Hematopoietic multipotent progenitor cell treated with erythropoietin and hydrocortisone succinate and interleukin-3 and kit ligand, for 4 days (in vitro differentiated cells): ENCODE measurements at places on chromosomes 12 and 14.

DNA sequence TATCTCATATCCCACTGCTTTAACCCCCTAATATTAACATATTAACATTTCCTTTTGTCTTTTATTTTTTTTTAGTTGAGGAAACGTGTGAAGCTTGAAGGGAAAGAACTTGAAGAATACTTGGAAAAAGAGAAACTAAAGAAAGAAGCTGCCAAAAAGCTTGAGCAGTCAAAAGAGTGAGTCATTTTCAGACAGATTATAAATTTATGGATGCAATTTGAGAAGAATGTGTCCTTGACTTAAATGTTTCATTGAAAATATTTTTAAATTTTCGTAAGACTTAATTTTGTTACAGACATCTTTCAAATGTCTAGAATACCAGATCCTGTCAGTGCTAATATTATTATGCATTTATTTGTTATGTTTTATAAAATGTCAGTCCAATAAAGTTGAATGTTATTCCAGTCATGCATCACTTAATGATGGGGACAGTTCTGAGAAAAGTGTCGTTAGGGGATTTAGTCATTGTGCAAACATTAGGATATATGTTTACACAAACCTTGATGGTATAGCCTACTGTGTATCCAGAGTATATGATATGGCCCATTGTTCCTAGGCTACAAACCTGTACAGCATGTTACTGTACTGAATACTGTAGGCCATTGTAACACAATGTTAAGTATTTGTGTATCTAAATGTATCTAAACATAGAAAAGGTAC, 32.6 kb downstream of the CPSF2 start:
- DNase-seq = no peak

GRCh38 chr14:20428010-20428365, 8.0 kb downstream of the KLHL33 start:
- DNase-seq = peak; percentile 13

DNA sequence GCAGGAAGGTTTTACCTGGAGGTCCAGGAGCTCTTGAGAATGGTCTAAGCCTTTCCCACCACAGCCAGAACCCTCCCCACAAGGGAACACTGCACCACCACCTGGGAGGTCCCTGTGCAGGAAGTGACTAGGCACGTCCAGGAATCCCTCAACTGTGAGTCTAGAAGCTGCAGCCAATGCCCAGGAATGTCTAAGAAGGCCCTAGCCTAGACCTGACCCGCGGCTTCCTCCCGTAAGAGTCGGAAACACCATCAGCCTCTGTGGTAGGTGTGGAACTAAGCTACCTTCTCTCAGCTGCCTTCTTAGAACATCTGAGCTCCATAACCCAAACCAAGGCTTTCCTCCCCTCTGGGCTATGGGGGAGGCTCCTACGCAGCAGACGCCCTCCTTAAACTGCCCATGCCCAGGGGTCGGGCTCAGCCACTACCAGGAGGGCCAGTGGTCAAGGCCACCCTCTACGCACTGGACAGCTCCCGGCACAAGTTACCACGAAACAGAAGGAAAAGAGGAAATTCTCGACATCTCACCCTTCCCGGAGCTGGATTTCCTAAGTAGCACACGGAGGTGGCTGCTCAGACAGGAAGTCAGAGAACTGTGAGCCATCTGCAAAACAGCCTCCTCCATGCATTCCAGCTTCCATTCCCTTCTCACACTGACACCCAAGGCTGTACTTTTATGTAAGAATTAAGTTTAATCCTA, 25.5 kb downstream of the ZFYVE21 start:
- DNase-seq = no peak

DNA sequence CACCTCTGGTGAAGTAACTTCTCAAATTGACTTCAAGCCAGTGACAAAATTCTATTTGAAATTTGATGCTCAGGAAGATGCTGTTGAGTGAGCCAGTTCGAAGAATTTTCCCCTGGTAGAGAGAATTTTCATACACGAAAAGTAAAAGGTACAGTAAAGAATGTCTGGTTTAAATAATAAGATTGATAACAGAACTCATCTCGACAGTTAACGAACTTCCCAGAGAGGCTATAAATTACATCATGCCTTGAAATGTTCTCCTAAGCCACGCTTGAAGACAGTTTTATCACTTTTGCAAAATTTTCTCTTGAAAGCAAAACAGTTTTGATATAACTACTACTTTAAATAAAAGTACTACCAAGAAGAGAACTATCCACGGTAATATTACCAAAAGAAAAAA, 14.4 kb upstream of the OR11G2 start:
- DNase-seq = no peak

DNA sequence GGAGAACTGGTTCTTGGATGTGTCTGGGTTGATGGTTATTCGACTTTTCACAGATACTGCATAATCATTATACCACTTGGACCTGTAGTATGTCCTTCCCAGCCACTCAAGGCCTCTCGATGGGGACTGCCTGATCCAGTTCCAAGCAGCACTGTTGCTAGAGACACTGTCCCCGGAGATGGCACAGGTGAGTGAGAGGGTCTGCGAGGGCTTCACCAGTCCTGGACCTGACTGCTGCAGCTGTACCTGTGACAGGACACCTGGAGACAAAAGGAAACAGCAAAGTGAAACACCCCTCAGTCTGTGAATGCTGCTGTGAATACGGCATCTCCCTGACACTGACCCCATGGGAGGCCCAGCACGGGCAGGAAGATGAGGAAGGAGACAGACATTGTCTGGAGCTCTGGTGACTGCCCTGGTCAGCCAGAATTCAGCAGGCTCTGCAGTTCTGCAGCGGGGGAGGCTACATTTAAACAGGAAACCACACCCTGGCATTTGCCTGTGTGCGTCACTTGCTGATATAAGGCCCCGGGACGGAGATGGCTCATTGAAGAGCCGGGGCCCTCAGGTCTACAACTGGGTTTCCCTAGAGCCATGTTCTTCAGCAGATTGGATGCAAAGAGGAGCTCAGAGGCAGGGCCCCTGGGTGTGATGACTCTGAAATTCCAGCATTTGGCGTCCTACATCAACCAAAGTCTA, 413.6 kb downstream of the TMEM121 start:
- DNase-seq = peak; percentile 90

DNA sequence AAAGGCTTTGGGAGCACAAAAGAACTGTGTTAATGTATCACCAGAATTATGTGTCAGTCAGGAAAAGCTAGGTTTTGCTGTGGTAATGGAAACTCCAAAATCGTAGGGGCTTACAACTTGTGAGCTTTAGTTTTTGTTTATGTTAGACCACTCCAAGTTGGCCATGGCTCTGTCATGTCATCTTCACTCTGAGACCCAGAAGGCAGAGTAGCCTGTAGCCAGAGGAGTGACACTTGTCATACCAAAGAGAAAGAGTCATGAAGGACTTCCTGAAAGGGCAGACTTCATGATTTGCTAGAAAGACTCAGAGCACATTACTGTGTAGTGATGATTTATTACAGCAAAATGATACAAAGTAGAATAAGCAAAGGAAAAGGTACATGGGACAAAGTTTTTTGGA, 133.6 kb upstream of the SSTR1 start:
- DNase-seq = no peak

DNA sequence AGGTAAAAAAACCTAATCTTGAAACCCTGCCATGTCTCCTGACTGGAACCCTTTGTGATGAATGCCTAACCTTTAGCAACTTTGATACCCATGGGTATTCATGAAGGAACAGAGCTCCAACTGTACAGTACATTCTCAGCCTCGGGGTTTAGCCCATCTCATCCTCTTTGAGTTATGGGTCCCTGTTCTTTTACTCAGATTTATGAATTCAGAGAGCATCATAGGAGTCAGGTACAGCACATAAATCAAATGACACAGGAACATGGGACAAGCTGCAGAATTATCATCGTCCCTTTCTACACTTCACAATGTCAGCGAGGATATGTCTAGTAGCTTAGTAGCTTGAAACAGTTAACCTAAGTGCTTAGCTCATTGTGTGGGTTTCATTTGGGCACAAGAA, 527.4 kb downstream of the NOVA1 start:
- no peak for DNase-seq

DNA sequence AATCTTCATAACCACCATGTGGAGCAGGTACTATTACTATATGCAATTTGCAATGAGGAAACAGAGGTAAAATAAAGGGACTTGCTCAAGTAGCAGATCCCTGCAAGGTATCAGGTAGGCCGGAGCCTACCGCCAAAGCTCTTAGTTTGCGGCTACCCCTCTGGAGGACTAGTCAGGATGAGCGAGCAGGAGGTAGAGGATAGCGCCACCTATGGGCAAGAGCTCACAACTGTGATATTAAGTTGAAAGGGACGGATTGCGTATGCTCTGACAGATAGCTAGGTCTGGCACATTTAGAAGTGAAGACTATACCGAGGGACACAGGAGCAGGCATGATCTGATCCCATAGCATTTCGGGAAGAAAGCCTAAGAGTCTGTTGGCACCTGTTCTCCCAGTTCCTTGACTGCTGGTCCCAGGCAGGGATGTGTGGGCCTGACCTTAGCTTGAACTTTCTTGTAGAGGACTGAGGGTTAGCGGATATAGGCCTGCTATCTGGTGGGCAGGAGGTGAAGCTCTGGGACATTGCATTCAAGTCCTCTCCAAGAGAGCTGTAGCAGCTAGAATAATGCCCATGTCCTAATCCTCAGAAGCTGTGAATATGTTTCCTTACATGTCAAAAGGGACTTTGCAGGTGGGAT, 48.0 kb downstream of the SLC17A8 start:
- peak; percentile 56 for DNase-seq

GRCh38 chr14:103685276-103686211, 29.7 kb downstream of the XRCC3 start:
- no peak for DNase-seq

DNA sequence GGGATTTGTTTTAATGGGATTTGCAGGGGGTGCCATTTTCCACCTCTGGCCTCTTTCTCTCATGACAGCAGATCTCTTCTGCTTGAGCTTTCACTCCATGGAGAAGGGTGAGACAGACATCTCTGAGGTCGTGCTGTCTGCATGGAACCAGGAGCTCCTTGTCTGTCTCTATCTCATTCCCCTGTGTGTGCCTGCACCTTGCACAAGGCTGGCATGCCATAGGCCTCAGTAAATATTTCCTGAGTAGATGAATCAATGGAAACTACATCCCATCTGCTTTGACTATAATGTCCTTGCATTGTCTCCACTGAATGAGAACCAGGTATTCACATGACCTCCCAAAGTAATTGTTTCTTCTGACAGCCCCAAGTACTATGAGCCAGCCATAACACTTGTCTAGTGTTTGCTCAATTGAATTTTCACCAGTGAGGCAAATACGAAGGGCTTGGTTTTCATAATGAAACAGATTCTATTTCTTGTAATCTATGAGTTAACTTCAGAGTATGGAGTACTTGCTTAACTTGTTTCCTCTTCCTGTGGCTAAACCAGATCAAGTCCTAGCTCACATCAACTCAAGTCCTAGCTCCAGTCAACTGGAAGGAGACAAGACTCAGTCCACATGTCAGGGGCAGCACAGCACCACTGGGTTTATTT, 32.3 kb downstream of the KCNK13 start:
- DNase-seq = no peak

GRCh38 chr14:101064121-101064661, 160.7 kb upstream of the RTL1 start:
- no peak for DNase-seq

GRCh38 chr12:53005215-53005985, 856 bp upstream of the EIF4B start:
- peak; percentile 17 for DNase-seq

DNA sequence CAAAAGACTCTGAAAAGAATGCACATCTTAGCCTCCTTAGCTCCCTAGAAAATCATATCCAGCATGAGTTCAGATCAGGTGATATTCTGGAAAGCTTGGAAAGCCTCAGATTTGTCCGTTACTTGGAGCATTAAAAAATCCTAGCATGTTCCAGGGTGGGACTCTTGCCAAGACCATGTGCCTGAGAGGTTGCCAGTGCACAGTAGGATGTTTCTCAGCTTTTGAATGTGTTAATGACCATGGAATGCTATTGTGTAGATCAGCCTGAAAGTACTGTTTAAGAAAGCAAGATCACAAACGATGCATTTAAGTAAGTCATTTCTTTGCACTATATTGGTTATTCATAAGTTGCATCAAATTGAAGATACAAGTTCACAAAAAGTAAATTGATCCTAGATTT, 230.5 kb downstream of the ETNK1 start:
- no peak for DNase-seq

DNA sequence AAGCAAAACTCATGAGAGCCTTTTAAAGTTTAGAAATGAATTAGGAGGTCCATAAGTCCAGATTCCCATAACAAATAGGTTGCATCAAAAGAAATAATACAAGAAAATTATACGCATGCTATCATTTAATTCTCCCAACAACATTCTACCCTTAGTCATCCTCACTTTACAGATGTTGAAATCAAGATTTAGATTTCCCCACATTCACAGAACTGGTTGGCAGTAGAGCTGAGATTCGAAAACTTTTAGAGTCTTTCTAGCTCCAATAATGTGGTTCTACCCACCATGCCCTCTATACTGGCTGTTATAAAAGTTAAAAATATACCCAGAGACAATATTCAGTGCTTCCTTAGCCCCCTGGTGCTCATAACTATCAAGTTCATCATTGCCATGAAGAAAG, 56.6 kb upstream of the METAP2 start:
- no peak for DNase-seq

- DNase-seq = peak; percentile 59
Measured at GRCh38 chr12:79997096-79997791, 62.3 kb upstream of the PPP1R12A start.

GRCh38 chr14:74941676-74942097, 13.7 kb downstream of the PGF start:
- peak; percentile 87 for DNase-seq

DNA sequence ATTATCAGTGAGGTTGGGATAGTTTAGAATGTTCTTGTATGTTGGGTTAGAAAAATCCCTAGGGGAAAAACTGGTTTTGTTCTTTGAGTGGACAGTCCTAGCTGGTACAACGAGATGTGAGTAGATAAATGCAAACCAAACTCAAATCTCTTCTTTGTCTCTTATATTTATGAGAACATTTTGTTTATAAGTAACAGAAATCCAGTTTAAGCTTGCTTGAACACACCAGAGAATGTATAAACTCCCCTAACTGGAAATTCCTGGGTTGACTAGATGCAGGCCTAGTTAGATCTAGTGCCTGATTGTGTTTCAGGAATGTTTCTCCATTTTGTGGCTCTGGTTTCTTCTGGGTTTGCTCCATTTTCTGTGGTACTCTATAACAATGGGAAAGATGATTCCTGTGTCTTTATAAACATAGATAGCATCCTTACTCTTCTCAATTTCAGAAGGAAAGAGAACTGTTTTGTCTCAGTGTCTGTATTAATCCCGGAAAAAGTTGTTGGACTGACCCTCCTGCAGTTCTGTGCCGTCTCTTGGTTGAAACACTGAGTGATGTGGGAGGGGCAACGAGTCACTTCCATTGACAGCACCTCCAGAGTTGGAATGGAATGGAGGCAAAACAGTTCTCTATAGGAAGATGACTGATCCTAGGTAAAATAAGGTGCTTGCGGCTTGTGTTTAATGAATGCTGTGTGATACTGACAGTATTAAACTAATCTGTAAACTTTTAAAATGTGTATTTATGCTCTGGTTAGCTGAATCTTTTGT, 244.8 kb downstream of the TMTC2 start:
- DNase-seq = no peak

DNA sequence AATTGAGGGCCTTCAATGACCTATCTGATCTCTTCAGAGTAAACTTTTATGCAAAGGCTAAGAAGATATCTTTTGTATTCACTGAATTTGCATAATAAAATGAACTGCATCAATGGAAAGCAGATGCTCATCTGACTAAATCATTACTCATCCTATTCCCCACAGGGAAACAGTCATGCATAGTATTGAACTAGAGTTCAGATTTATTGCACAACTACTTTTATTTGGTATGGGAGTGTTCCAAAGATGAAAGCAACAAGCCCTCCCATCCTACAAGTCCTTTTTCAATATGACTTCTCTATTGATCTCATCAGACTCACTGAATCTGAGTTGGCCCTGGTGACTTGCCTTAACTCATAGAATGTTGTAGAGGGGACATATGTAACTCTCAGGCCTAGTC, 159.8 kb downstream of the KITLG start:
- no peak for DNase-seq
